ENCODE measurements at places on chromosomes 11 and 22.

- no peak for DNase-seq
These were observed 779.5 kb downstream of the METTL15 start for GRCh38 chr11:28887681-28888080.

DNA sequence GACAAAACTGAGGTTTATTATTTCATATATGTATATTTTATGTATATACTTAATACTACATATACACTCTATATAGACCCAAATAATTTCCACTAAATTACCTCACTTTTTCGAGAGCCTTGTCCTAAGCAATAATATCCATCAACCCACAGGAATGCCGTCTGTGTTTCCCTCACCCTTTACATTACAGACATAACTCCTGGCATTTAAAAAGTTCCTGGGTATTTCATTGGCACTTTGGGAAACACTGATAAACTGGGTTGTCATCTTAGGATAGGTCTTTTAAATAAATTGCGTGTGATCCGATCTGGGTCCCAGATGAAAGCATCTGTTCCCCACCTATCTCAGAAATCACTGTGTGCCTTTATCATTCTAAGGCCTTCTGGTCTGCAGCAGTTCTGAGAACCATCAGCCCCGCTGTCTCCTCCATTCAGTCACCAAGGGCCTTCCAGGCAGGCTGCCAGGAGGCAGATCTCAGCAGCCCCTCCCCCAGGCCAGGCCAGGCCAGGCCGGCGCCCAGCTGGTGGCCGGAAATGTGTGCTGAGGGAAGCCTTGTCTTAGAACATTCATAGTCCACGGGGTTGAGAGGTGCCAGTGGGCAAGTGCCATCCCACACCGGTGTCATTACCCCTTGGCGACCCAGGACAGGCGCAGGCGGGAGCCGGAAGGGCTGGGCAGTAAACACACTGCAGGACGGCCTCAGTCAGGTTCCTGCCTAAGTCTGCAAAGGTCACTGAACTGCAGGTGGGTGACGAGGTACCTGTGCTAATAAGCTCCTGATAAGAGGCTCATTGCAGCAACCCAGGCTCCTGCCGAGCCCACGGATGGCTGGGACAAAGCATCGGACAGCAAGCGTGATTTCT lies 3.3 kb downstream of the FGF19 start:
- peak; percentile 93 for DNase-seq

DNA sequence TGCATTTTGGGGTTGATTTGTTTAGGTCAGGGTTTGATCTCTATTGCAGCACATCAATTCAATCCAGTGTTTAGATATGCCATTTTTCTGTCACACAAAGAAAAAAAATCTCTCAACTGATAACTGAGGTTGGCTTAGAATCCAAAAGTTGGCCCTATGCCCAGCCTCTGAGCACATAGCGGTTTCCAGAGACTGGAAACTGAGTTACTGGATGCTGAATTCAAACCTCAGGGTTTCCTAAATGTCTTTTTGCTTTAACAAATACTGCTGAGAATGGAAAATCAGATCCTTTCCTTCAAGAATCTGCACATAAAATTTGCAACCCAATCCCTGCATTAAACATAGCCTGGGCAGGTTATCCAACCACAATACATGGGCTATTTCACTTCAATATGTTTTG lies 4.0 kb downstream of the P4HA3 start:
- no peak for DNase-seq

DNA sequence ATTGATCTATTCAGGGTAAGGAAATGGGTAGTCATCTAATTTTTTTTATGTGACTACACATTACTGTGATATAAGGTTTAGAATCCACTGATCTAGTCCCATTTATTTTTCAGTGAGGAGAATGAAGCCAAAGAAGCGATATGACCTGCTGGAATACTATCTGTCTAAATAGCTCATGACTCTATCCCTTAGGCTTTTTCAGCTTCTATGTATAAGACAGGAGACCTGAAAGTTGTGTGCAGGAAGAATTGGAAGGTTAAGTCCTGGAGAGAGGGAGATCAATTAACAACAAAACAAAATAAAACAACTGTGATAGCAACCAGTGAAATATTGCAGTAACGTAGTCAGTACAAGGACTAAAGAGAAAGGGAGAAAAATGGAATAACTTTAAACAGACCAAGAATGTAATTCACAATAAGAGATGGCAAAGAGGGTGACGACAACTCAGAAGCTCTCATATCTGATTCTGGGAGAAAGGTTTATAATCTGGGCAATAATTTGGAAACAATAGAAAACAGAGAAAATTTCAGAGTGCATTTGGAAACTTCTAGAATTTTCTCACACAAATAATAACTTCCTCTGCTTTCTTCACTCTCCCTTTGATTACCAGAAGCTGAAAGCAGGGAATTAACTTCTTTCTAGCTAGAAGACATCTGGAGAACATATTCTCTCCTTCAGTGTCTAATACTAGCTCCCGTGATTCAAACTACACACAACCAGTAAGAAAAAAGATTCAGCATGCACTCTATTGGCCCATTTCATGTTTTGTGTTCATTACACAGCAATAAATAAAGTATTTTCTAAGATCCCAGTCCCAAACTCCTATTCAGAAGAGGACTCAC lies 19.2 kb upstream of the CASP12 start:
- DNase-seq = no peak

DNA sequence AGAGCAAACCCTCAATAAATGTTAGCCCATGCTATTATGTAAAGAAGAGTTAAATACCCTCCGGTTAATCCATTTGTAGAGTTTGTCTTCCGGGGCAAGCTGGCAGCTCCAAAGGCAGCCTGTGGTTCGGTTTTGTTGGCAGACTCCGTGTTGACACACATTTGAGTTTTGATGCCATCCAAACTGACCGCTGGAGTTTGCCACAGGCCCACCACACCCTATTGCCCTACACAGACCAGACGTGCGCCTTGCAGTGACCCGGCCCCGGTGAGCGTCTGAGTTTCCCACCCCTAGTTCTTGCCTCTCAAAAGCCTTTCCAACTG lies 25.1 kb downstream of the ELFN2 start:
- DNase-seq = no peak

- DNase-seq = no peak
These were observed 234.0 kb upstream of the ZC3H12C start for GRCh38 chr11:109859045-109859724.

GRCh38 chr11:5922749-5923426 lies 19.2 kb upstream of the OR56A3 start:
- no peak for DNase-seq

GRCh38 chr11:32176223-32176934 lies 85.5 kb downstream of the RCN1 start:
- DNase-seq = peak; percentile 69

DNA sequence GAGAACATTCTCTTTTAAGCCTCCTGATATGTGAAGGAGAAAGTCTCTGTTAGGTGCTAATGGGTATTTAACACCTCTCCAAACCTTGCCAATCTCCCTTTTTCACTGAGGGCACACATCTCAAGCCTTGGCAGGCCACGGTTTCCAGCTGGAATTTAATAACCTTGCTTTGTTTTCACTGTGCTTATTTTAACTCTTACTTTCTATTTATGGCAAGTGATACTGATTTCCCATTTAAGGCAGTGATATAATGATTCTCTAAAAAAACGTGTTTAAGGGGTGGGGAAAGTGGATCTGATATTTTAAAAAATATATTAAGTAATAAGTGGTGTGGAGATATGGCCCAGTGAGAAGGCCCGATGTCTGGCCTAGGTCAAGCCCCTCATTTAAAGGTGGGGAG lies 1.1 kb upstream of the RASD2 start:
- no peak for DNase-seq

DNA sequence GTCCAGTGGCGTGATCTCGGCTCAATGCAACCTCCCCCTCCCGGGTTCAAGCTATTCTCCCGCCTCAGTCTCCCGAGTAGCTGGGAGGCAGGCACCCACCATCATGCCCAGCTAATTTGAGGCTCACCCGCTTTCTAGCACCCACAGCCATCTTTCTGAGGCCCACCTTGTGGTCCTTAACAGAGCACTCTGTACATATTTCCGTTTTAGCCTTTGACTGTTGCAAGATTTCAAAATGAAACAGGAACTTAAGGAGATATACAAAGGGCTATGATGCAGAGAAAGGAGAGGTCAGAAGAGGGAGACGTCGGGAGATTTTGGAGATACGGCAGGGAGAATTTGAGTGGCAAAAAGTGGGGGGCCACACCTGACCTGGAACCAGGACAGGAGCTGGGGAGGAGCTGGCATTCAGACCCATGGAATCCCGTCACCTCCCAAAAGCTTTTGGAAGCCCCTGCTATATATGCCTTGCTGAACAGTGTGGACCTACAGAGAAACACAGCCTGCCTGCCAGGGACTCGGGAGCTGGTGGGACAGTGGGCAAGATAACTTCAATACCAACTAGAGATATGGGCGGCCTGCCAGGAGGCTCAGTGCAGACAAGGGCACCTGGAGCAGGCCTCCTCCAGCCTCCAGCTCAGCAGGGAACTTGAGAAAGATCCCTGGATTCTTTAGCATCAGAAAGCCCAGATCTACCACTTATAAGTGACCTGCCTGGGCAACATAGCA lies 8.0 kb upstream of the CLCF1 start:
- no peak for DNase-seq

DNA sequence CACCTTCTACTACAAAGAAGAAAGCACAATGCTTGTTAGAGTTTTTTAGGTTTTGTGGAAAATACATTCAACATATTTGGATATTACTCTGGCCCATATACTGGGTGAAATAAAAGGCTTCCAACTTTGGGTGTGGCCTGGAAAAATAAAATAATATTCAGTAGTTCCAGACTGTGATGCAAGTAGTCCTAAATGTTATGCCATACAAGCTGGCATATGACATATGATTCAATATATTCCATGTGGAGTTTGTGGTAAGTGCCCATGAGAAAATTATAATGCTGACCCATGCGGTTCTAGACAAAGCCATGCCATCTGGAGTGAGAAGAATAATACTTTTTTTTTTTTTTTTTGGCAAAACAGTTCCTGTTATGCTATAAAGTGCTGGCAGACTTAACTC lies 683.3 kb downstream of the LUZP2 start:
- DNase-seq = no peak

- DNase-seq = no peak
These were observed 50.4 kb downstream of the TCP11L1 start for GRCh38 chr11:33089776-33090175.

- no peak for DNase-seq
These were observed 47.7 kb upstream of the ANO1 start for GRCh38 chr11:70030412-70030811.

DNA sequence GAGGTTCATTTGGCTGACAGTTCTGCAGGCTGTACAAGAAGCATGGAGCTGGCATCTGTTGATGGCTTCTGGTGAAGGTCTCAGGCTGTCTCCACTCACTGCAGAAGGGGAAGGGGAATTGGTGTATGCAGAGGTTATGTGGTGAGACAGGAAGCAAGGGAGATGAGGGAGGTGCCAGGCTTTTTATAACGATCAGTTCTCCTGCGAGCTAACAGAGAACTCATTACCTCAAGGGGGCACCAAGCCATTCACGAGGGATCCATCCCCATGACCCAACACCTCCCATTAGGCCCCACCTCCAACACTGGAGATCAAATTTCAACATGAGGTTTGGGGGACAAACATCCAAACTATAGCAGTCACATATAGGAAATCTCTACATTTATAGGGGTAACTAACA lies 38.7 kb upstream of the E2F8 start:
- DNase-seq = no peak

GRCh38 chr11:130872102-130872501 lies 44.2 kb downstream of the SNX19 start:
- DNase-seq = no peak

- DNase-seq = no peak
These were observed 5.8 kb downstream of the ARSA start for GRCh38 chr22:50621948-50622722.

DNA sequence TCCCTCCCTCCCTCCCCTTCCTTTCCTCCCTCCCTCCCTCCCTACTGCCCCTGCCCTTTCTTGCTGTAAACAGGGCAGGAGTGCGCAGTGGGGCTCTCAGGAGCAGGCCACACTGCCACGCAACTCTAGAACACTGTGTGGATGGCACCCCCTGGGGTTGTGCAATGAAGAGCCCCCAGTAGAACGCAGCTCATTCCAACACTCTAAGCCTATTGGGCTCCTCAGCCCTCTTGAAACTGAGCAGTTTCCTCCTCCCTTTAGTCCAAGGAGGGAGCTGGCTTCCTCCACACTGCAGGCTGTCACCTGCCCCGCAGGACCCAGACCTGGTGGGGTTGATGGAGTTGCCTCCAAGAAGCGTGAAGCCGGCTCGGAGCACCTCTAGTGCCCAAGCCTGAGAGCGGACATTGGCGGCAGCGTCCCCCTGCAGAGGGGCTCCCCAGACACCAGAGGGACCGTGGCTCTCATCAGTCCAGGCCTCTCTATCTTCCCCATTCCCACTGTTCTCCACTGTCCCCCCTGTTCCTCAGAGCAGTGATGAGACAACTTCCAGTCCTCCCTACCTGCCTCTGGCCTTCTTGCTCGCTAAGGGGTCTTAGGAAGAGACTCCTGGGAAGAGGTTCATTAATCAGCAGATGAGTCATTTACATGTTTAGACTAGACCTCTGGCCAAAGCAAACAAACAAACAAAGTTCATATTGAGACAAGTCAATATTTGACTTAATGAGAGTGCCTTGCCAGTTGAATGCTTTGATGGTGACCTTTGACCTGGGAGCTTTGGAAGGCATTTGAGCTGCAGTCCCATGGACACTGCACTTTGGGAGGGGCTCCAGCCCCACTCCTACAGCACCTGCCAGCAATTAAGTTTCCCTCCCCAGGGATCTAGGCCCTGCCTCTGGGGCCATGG lies 64.0 kb downstream of the RPUSD4 start:
- no peak for DNase-seq
